ENCODE measurements at places on chromosomes 6 and 20. TPM values are rescaled to one million over a fixed set of nuclear protein-coding genes. Genes with fewer than 3 reads are reported as not detected.

GRCh38 chr6:139988685-139989084 lies 614.2 kb upstream of the CITED2 start:
- DNase-seq = no peak

GRCh38 chr6:42981836-42982235 lies 2.5 kb upstream of the PPP2R5D start:
- no peak for DNase-seq

DNA sequence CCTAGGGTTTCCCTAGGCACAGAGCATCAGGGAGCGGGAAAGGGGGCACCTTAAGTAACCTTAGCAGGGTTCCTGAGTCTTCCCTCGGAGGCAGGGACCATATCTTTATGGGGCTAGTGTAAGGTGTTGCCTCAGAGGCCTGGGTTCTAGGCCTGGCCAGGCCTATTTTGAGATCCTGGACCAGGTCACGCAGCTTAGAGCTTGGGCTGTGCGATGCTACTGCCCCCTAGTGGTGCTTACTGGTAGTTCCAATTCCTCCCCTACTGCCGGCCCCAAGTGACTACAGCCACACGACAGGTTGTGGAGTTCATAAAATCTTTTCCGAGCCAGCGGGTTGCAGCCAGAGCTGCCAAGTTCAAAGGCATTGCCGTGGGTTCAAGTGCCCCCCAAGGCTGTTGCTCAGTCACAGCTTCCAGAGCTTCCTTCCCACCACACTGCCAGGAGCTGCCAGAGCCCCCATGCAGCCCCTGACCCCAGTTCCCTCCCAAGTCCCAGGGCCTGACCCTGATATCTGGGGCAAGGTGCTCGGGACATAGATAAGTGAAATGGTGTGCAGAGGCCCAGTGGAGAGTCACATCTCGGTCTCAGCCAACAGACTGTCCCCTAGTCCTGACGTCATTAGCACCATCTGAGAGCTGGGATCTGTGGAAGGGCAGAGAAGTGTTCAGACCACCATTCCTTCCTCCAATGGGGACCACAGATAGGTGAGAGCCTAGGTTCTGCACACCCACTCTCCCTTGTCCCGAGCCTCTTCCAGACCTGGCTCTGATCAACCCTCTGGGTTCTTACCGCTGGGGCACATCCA lies 3.3 kb downstream of the LRRC73 start:
- peak; percentile 75 for DNase-seq

DNA sequence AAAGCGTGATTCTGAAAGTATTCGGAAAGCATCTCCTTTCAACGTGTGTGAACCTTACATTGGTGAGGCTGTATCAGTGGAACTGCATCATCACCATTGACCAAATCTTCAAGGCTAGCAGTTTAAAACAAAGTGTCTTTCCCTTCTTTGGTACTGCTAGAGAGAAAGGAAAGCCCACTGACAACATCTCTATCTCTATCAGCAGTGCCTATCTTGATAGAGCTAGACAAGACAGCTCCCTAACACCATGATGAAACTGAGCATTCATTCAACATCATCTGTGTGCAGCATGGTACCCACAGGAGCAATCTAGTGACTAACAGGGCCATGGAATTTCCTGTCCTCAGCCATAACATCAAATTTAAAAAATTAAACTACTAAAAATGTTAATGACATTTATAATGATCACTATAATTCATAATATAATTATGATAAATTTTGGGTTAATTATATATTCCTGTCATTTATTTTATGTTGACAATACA lies 31.5 kb upstream of the EDN1 start:
- no peak for DNase-seq

- DNase-seq = no peak
These were observed 259.1 kb downstream of the LY86 start for GRCh38 chr6:6847591-6847990.

DNA sequence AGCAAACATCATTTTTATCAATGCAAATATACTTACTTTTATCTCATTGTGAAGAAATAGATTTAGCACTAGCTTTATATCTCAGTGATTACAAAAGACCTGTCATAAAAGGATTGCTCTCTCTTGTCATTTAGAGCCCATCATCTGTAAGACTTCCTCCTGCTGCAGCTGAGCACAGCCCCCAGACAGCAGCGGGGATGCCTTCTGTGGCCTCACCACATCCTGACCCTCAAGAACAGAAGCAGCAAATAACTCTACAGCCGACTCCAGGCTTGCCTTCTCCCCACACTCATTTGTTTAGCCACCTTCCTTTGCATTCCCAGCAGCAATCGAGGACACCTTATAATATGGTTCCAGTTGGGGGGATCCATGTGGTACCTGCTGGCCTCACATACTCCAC lies 127.0 kb upstream of the EDN1 start:
- DNase-seq = no peak

- DNase-seq = no peak
These were observed 29.1 kb downstream of the MRAP2 start for GRCh38 chr6:84062519-84063154.

GRCh38 chr6:108438918-108439317 lies 121.8 kb upstream of the FOXO3 start:
- no peak for DNase-seq

GRCh38 chr6:139311831-139312230 lies 20.0 kb upstream of the TXLNB start:
- DNase-seq = no peak

- no peak for DNase-seq
These were observed 132.0 kb upstream of the EEF1E1 start for GRCh38 chr6:8234321-8234720.

- DNase-seq = no peak
These were observed 154.1 kb downstream of the MTFR2 start for GRCh38 chr6:136095986-136096385.

DNA sequence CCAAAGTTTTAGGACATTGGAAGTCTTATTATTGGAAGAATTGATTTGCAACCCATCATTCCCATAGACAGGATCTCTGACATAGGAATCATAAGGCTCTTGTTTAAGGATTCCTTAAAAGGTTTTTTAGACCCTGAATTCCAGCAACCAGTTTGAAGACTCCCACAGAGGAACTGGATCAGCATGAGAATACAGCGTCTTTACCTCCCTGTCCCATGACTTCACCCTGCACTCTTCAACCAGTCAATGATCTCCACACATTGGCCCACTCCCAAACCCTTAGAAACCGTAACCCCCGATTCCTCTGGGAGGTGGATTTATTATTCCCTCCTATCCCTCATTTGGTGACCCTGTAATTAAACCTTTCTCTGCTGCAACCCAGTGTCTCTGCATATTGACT lies 150.7 kb upstream of the PLCB4 start:
- no peak for DNase-seq

DNA sequence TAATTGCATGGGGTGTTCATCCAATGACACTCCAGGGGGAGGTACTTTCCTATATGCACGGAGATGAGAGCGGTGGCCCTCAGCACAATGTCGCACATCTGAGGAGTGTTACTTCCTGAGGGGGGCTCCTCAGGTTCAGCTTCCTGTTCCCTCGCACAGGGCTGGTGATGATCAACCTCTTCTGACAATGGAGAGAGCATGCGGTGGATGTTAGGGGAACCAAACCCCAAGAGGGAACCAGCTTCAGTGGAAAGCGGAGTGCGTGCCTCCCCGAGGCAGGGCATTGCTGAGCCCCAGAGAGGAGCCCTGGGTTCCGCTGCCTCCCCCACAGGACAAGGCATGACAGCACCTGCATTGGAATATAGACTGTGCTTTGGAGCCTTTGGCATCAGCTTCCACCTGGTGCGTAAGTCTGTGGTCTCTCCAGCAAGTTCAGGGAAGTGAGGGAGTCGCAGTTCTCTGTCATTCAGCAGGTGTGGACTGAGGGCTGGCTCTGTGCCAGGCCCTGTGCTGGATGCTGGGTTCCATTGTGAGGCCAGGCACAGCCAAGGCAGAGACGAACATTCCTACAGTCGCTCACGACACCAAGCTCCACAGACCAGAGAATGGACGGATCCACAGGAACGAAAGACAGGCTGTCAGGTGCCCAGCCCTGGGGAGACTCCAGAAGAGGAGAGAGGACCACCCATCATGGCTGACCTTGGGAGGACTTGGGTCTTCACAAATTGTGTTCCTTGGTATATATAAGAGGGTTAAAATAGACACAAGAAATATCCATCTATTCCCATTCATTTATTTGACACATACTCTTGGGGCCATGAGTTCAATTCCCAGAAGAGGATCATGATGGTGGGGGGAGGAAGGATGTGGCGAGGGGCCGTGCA lies 3.9 kb upstream of the ZNF831 start:
- no peak for DNase-seq

GRCh38 chr20:15772826-15773225 lies 800.4 kb downstream of the KIF16B start:
- no peak for DNase-seq

DNA sequence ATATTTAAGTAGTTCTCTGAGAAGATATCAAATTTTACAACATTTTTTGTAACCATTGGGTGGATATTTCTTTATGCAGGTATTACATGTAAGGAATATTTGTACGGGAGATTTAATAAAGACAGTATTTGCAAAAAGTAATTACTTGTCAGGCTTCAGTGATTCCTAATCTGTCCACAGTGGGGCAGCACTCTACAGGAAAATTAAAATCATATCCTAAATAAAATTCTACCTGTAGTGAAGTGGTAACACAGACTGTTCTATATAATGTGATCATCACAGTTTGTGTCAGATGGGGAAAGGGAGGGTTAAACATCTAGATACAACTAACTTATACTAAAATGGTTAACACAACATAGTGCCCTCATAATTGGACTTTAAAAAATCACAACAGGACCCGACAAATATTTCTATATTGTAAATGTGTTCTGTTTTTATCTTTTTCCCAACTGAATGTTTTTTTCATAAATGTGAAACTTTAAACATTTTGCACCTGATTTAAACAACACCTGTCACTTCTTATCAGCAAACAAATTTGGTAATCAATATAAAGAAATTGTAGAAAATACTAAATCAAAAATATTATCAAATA lies 145.6 kb upstream of the MANEA start:
- peak; percentile 23 for DNase-seq

GRCh38 chr6:29925727-29926412 lies 16.5 kb upstream of the HLA-A start:
- DNase-seq = no peak

DNA sequence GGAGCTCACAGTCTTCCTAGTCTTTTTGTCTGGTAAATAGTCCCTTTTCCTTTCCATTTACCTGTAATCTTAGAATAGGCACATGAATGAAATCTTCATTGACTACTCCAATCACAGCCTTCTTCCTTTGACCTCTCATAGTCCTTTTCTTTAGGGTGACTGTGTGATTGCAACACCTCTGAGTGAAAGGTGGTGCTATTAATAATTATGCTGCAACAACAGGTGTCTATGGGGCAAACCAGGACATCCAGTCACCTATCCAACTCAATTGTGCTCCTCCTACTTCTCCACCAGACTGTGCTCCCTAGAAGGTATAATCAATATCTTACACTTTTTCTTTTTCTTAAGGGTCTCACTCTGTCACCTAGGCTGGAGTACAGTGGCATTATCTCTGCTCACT lies 29.4 kb downstream of the RIPOR2 start:
- DNase-seq = no peak

- no peak for DNase-seq
These were observed 19.4 kb downstream of the MAP3K5 start for GRCh38 chr6:136772685-136773472.

GRCh38 chr6:89970609-89971337 lies 76.5 kb downstream of the GJA10 start:
- DNase-seq = peak; percentile 16

DNA sequence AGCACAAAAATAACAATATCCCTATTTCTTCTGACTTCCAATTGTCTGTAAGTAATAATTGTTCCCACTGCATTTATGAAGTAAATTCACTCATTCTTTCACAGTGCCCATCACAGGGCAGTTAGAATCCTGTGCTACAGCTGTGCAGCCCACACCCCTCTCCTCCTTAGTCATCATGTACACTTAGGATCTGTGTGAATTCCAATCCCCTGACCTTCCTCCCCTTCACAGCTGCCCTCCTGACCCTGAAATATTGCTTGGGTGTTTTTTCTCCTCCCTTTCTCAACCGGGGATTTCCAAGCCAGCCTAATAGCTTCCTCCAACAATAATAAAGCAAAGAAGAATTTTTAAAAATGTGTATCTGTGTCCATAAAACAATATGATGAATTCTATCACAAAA lies 91.5 kb upstream of the BEND6 start:
- no peak for DNase-seq

PRDM1 gene
- total RNA-seq = 3.4 TPM

KCNS1 gene
- total RNA-seq = not detected

LPIN3 gene
- total RNA-seq = 18.5 TPM

SMOC2 gene
- total RNA-seq = 0.42 TPM

PDE10A gene
- 0.37 TPM for total RNA-seq

LY86 gene
- not detected for total RNA-seq

PTPRT gene
- total RNA-seq = not detected

MRPS10 gene
- 62.1 TPM for total RNA-seq

ZNF334 gene
- not detected for total RNA-seq

MEI4 gene
- not detected for total RNA-seq

FABP7 gene
- not detected for total RNA-seq

MRS2 gene
- 39.9 TPM for total RNA-seq

FAM50B gene
- total RNA-seq = 0.86 TPM

HDGFL1 gene
- not detected for total RNA-seq

TFAP2B gene
- not detected for total RNA-seq

PSORS1C2 gene
- not detected for total RNA-seq

All from HCT116 (cell line).